ENCODE measurements at places on chromosomes 16 and 17. TPM values are rescaled to one million over a fixed set of nuclear protein-coding genes. Genes with fewer than 3 reads are reported as not detected.

The RND2 gene
- polyA plus RNA-seq = 0.63 TPM

The CMTM2 gene
- not detected for polyA plus RNA-seq

The KRTAP2-3 gene
- not detected for polyA plus RNA-seq

The CRAMP1 gene
- 13.5 TPM for polyA plus RNA-seq

The TNRC6C gene
- polyA plus RNA-seq = 0.92 TPM

The MRPS34 gene
- polyA plus RNA-seq = 198 TPM

The TP53TG3 gene
- polyA plus RNA-seq = not detected

The CSH2 gene
- polyA plus RNA-seq = not detected

The MAPK7 gene
- 18.3 TPM for polyA plus RNA-seq

The COQ9 gene
- 154 TPM for polyA plus RNA-seq

The SLC6A2 gene
- polyA plus RNA-seq = not detected

The KRT12 gene
- 1.3 TPM for polyA plus RNA-seq

The VWA3A gene
- polyA plus RNA-seq = not detected

The PRSS21 gene
- 0.58 TPM for polyA plus RNA-seq

The KRT31 gene
- polyA plus RNA-seq = not detected

The SPIRE2 gene
- polyA plus RNA-seq = 44.0 TPM

The GPR179 gene
- polyA plus RNA-seq = 0.09 TPM

The MT1H gene
- polyA plus RNA-seq = 133 TPM

The CCDC43 gene
- polyA plus RNA-seq = 10.2 TPM

The HBA2 gene
- polyA plus RNA-seq = 5.3 TPM

The ANKFY1 gene
- polyA plus RNA-seq = 6.0 TPM

The MAP3K3 gene
- 4.4 TPM for polyA plus RNA-seq

The IRX5 gene
- polyA plus RNA-seq = not detected

The GJC1 gene
- 4.7 TPM for polyA plus RNA-seq

The FAAP100 gene
- 6.6 TPM for polyA plus RNA-seq

The CCR7 gene
- polyA plus RNA-seq = not detected

The GCGR gene
- 0.96 TPM for polyA plus RNA-seq

The CTRB1 gene
- not detected for polyA plus RNA-seq

The TERB1 gene
- not detected for polyA plus RNA-seq

The SMIM22 gene
- polyA plus RNA-seq = 848 TPM

The NLRC3 gene
- under 0.01 TPM for polyA plus RNA-seq

The WWP2 gene
- polyA plus RNA-seq = 28.8 TPM

The RGS9 gene
- 16.9 TPM for polyA plus RNA-seq

The TNFRSF13B gene
- polyA plus RNA-seq = 15.2 TPM

The ATP2A3 gene
- polyA plus RNA-seq = 158 TPM

The CES1 gene
- polyA plus RNA-seq = 1.8 TPM

The SCGB1C2 gene
- polyA plus RNA-seq = not detected

The SLC12A3 gene
- 0.16 TPM for polyA plus RNA-seq

The TEKT1 gene
- not detected for polyA plus RNA-seq

The CCL16 gene
- polyA plus RNA-seq = not detected

The SP6 gene
- 18.8 TPM for polyA plus RNA-seq

The COL1A1 gene
- polyA plus RNA-seq = 7.8 TPM
